ENCODE measurements at places on chromosomes 7 and 10. TPM values are rescaled to one million over a fixed set of nuclear protein-coding genes. Genes with fewer than 3 reads are reported as not detected.

RSPH10B2 gene
- total RNA-seq: 1.0 TPM

DNA sequence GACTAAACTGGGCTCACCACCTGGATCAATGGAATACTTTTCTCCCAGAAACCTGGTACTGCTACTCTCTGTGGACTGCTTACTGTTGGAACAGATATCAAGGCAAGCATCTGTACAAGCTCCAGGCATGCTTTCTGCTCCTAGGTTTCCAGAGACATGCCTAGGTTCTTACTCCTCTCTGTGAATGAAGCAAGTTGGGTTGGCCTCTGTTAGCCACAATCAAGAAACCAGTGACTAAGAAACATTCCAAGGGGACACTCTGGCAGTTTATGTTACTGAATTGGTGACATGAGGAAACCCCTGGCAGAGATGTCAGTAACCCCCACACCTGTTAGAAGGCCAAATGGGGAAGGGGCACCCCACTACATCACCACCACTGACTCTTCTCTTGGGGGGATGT is 121.9 kb downstream of the GFRA1 start:
- no peaks in the 10 kb centered on the region for H3K4me1 ChIP-seq
- no peak overlapping the region for H3K4me3 ChIP-seq
- H3K36me3 ChIP-seq: no peaks in the 10 kb centered on the region
- H3K27ac ChIP-seq: no peak overlapping the region

IFIT1B gene
- total RNA-seq: not detected

DNA sequence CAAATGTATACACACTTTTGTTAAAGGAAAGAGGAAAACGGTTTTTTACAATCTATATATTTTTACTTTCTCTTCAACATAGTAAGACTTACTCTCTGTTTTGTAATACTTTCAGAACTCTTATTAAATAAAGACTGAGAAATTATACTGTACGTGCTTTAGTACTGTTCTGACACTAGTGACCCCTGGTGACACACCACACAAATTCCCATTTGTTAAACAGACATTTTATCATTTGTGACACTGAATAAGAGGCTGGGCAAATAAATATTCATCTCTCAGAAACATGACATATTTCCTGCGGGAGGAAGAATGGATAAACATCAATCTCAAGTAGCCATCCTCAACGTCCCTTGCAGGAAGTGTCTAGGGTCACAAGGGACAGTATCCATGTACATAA is 68.9 kb upstream of the ZNF33B start:
- H3K27me3 ChIP-seq: no peaks in the 10 kb centered on the region
- no peaks in the 10 kb centered on the region for H3K36me3 ChIP-seq
- no peak overlapping the region for H3K27ac ChIP-seq
- H3K4me3 ChIP-seq: no peak overlapping the region
- H3K4me1 ChIP-seq: no peaks in the 10 kb centered on the region

NUTM2D gene
- total RNA-seq: not detected

HABP2 gene
- 0.15 TPM for total RNA-seq

GNAT3 gene
- total RNA-seq: not detected

NAPEPLD gene
- total RNA-seq: 11.0 TPM

GRCh38 chr7:45975367-45975766 is 54.3 kb upstream of the IGFBP3 start:
- DNase-seq: no peak
- no peaks in the 10 kb centered on the region for H3K27me3 ChIP-seq
- H3K27ac ChIP-seq: no peak overlapping the region
- no peaks in the 10 kb centered on the region for H3K36me3 ChIP-seq
- H3K4me3 ChIP-seq: no peak overlapping the region
- H3K4me1 ChIP-seq: peaks cover 7% of the 10 kb centered on the region

DNA sequence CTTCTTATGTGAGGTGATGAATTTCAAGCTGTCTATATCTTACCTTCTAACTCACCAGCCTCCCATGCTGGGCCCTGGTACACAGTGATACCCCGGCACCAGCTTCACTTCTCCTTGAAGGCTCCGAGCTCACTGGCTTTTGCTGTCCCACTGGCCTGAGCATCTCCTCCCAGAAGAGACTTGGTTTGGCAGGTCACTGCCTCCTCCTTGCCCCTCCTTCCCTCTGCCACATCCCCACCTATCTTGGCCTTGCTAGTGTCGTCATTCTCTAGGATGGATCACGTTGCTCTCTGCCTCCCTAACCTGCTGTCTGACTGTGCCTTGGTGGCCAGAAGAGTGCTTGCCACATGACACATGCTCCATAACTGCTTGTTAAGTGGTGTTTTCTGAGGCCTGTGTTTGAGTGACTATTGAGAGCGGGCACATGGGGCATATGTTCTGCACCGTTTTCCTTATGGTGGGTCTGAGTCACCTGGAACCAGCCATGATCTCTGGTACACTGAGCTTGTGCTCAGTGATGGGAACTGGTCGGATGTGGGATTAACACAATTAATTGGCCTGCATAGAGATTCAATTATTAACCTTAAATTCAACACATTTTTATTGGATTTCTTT is 86.5 kb downstream of the TMEM178B start:
- DNase-seq: no peak
- H3K4me1 ChIP-seq: no peaks in the 10 kb centered on the region
- H3K27me3 ChIP-seq: no peaks in the 10 kb centered on the region
- no peaks in the 10 kb centered on the region for H3K36me3 ChIP-seq
- H3K27ac ChIP-seq: no peak overlapping the region

MEOX2 gene
- 16.9 TPM for total RNA-seq

DNA sequence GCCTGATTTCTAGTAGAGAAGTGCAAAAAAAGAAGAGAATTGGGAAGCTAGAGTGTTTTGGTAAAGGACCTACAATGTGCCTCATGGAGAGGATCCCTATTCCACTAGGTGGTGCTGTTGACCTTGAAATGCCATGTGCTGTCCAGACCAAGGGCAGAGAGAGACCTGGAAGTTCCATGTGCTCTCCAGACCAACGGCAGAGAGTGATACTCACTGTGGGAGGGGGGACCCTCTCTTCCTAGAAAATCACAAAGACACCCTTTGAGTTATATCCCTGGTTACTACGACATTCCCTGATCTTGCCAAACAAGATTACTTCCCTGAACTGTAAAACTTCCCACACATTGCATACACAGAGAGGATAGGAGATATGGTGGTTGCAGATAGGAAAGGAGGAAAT is 212.7 kb upstream of the ZNF804B start:
- no peaks in the 10 kb centered on the region for H3K36me3 ChIP-seq
- no peaks in the 10 kb centered on the region for H3K27me3 ChIP-seq
- no peak for DNase-seq
- H3K4me1 ChIP-seq: no peaks in the 10 kb centered on the region
- no peak overlapping the region for H3K4me3 ChIP-seq

SPDYE2 gene
- not detected for total RNA-seq

DNA sequence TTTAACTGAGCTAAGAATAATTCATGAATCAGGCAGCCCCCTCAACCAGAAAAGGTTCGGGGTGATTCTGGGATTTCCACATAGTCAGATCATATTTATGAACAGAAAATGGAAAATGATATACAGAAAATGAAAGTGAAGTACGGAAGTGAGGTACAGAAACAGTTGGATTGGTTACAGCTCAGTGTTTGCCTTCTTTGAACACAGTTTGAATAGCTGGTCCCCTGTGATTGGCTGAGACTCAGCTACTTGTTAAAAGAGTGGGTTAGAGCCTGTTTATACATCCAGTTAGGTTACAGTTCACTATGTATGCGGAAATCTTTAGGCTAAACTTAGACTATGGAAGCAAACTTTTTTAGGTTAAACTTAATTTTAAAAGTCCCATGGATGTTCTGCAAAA is 511.7 kb downstream of the PLXDC2 start:
- no peak overlapping the region for H3K4me3 ChIP-seq
- no peak for DNase-seq
- H3K27ac ChIP-seq: no peak overlapping the region
- no peaks in the 10 kb centered on the region for H3K27me3 ChIP-seq
- no peaks in the 10 kb centered on the region for H3K36me3 ChIP-seq

DNA sequence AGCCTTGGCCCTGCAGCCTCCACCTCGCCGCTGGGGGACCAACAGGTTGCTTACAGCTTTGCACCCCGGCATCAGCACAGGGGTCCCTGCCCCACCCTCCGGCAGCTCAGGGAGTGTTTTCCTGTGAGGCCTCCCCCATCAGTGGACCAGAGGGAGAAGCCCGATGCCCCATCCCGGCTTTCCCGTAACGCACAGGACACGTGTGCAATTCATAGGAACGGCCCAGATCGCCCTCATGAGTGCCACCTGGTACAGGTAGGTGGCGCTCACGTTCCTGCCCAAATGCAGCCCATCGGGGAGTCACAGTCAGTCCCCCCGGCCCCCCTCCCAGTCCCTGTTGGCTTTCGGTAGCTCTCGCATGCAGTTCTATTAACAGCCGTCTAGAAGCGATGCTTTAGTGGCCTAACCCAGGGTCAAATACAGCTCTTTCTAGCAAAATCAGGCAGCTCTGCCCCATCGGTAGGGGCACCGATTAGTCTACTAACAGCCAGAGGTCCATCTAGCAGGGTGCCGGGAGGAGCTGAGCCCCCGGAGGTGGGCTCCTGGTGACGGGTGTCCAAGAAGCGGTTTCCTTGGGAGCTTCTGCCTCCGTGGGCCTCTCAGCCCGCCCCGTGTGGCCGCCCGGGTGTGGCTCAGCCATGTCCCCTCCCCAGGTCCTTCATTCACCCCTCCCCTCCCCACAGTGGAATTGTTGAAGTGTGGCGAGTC is 48.4 kb upstream of the GTF2IRD1 start:
- H3K27me3 ChIP-seq: no peaks in the 10 kb centered on the region
- no peak overlapping the region for H3K27ac ChIP-seq
- no peaks in the 10 kb centered on the region for H3K4me1 ChIP-seq
- DNase-seq: no peak

DNA sequence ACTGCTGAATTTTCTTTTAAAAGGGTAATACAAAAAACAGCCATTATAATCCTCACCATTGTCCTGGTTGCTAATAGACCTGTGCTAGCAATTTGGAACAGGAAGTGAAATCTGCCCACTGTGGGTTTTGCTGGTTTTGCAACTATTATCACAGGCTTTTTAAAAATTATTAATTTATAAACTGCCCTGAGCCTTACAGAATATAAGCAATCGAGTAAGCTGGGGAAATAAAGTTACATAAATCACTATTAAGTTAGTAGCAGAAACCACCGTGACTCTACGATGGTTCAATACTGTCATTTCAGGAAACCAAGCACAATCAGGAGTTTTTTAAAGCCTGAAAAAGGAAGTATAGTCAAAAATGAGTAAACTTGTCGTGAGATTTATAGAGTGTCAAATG is 62.3 kb downstream of the TMEM26 start:
- no peaks in the 10 kb centered on the region for H3K4me1 ChIP-seq
- no peak for DNase-seq
- H3K36me3 ChIP-seq: no peaks in the 10 kb centered on the region
- H3K27ac ChIP-seq: no peak overlapping the region
- H3K4me3 ChIP-seq: no peak overlapping the region
- H3K27me3 ChIP-seq: no peaks in the 10 kb centered on the region

- no peak overlapping the region for H3K27ac ChIP-seq
- no peak overlapping the region for H3K4me3 ChIP-seq
- DNase-seq: no peak
- H3K27me3 ChIP-seq: no peaks in the 10 kb centered on the region
Measured at GRCh38 chr10:26621889-26622711, 75.4 kb upstream of the PDSS1 start.

- H3K27me3 ChIP-seq: no peaks in the 10 kb centered on the region
- H3K4me3 ChIP-seq: no peak overlapping the region
- no peaks in the 10 kb centered on the region for H3K4me1 ChIP-seq
- no peak for DNase-seq
Measured at GRCh38 chr7:17493446-17493845, 195.0 kb downstream of the AHR start.

PDLIM1 gene
- 131 TPM for total RNA-seq

- H3K4me1 ChIP-seq: no peaks in the 10 kb centered on the region
- no peak overlapping the region for H3K27ac ChIP-seq
- H3K27me3 ChIP-seq: no peaks in the 10 kb centered on the region
- no peak for DNase-seq
- no peaks in the 10 kb centered on the region for H3K36me3 ChIP-seq
Measured at GRCh38 chr10:132541601-132542011, 4.0 kb downstream of the INPP5A start.

DNA sequence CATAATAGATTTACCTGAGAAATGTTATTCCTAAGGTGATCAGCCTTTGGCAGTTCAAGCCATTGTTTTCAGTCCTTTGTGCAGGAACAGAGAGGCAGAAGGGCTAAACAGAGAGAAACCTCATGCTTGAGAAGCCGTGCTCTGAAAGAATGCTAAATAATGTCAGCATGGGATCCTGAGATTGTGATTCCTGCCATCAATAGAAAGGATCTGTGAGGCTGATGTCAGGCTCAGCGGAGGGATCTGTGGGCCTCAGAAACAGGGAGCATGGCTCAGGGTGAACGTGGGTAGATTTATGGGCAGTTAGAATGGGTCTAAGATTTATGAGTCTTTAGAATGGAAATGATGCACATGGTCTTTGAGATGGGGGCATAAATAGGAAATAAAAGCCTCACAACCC is 439.2 kb upstream of the IGFBP3 start:
- DNase-seq: no peak
- H3K36me3 ChIP-seq: no peaks in the 10 kb centered on the region
- H3K4me3 ChIP-seq: no peak overlapping the region
- H3K27ac ChIP-seq: no peak overlapping the region
- H3K27me3 ChIP-seq: no peaks in the 10 kb centered on the region

GRCh38 chr10:63940277-63940922 is 419.2 kb downstream of the REEP3 start:
- DNase-seq: no peak
- H3K27ac ChIP-seq: no peak overlapping the region
- no peak overlapping the region for H3K4me3 ChIP-seq
- H3K27me3 ChIP-seq: no peaks in the 10 kb centered on the region
- no peaks in the 10 kb centered on the region for H3K4me1 ChIP-seq
